Kidney (tissue), 22 donors: ENCODE measurements at places on chromosomes 1 and 21.

GRCh38 chr1:42484382-42484781 is 21.3 kb downstream of the CCDC30 start:
- DNase-seq: no peak

- DNase-seq: peak; percentile 34
These were observed 40.2 kb upstream of the VWA5B1 start for GRCh38 chr1:20250340-20250989.

DNA sequence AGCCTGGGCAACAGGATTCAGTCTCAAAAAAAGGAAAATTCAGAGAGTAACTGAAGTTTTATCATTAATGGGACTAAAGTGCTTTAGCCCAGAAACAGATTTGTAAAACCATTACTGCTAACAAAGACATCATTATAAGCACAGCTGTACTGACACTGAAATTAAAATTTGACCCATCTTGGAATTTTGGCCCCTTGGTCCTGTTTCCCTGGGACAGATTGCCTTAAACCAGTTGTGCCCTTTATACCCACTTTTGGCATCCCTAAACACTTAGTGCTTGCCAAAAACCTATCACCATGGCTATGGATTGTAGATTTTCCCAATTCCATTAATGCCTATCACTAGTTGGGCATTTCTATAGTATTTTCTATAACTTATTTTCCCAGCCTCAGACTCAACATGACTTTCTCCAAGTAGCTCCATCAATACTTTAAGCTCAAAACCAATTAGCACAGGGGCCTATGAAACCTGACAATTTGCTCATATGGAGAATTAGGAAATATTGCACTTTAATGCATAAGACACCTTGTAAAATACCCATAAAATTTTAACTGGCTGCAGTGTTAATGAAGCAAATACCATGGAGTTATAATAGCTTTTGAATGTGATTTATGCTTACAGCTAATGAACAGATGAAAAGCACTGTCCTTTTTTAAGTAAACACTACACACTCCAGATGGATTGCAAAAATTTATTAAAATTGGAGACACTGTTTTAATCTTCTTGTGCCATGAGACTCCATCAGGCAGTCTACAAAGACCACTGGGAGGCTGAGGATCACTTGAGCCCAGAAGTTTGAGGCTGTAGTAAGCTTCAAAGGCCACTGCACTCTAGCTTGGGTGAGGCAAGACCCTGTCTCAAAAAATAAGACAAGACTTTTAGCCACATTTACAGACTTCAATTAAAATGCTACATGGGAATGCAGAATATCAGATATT is 4.3 kb downstream of the GAS5 start:
- DNase-seq: no peak

GRCh38 chr1:218164930-218165700 is 120.0 kb upstream of the RRP15 start:
- DNase-seq: peak; percentile 57

DNA sequence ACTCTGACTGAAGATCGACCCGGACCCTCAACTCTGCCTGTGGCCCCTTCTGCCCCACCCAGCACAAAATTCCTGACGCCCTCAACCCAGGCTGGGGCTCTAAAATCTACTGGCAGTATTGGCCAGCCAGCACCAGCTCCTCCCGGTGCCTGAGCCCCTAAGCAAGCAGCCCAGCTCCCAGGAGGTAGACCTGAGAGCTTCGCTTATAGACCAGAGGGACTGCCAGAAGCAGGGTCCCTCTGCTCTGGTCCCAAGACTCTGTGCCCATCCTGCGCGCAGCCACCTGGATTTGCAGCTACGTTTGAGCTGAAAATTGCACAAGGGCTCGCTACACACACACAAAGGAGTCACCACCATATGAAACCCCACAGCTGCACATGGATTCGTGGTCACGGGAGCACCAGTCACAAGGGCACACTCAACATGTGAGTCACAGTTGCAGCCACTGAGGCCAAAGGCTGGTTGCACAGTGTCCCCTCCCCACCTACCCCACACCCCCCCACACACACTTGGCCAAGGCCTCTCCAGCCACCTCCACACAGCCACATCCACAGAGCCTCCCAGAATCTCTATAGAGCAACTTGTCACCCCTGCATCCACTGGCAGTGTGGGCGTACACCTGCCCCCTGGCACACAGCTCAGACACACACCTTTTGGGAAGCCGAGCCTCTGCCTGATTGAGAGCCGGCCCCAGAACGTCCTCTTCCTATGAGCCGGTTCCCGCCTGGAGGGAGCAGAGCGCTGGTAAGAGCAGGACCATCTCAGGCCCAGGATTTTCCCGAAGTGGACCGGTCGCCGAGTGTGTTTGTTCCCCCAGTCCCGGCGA is 1.1 kb upstream of the DMBX1 start:
- peak; percentile 46 for DNase-seq

GRCh38 chr1:19696820-19697219 is 32.1 kb downstream of the HTR6 start:
- DNase-seq: no peak

GRCh38 chr1:54046671-54047383 is 6.2 kb downstream of the TMEM59 start:
- DNase-seq: no peak

GRCh38 chr1:175171036-175171913 is 21.3 kb downstream of the KIAA0040 start:
- DNase-seq: no peak

GRCh38 chr1:39574646-39575045 is 1.9 kb downstream of the PABPC4 start:
- DNase-seq: no peak

- no peak for DNase-seq
These were observed 8.0 kb upstream of the FAM20B start for GRCh38 chr1:179017383-179018326.

- DNase-seq: no peak
These were observed 41.1 kb downstream of the PROX1 start for GRCh38 chr1:214028649-214029406.

DNA sequence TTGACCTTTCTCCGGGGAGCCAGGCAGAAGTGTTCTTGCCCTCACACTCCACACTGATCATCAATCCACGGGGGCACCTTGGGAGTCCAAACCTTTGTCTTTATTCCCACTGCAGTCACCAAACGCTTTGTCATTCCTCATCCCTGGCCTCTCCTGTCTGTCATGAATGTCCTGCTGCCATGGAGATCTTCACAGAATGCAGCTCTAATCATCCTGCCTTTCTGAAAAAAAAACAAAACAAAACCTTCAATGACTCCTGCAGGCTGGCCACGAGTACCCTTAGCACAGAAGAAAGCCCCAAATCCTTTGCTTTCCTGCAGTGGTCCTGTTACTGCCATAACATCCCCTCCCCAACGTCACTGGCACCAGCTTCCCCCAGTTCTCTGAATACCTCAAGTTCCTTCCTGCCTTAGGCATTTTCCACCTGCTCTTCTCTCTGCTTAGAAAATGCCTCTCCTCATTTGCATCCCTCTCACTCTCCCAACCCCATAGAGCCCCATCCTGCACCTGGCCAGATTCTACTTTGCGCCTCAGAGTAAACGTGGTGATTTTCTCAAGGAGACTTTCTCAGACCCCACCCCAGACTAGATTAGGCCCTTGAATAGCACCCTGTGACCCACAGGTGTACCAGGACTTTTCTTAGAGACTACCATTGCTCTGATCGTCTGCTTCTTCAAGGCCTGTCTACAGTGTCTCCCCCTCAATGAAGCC is 131.2 kb downstream of the AK5 start:
- no peak for DNase-seq

DNA sequence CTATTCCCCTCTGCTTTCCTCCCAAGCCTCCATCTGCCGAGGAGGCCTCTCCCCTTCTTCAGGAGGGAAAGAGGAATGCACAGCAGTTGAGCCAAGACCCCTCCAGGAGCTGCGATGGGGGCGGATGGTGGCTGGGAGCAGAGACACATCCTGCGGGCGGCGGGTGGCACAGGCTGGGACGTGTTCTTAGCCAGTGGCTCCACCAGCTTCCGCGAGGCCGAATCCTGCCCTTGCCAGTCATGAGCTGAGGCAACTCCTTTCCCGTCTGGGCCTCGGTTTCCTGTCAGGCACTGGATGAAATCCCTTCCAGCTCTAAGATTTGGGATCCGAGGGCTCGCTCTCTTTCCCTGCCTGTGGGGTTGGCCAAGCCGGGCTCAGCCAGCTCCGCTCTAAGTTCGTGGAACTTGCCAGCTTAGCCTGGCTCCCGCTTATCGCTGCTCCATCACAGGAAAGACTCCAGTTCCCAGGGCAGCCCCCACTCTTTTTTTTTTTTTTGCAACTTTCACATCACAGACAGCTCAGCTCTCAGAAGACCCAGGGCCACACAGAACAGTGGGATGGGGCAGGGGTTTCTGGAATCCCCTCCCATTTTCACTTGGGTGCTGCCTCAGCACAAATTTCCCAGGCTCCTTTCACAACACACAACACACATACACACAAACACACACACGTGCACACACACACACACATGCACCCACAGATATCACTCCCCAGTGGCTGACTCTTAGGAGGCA is 506 bp downstream of the MYOM3 start:
- no peak for DNase-seq

- peak; percentile 9 for DNase-seq
These were observed 28.3 kb downstream of the NUP133 start for GRCh38 chr1:229479660-229480399.

DNA sequence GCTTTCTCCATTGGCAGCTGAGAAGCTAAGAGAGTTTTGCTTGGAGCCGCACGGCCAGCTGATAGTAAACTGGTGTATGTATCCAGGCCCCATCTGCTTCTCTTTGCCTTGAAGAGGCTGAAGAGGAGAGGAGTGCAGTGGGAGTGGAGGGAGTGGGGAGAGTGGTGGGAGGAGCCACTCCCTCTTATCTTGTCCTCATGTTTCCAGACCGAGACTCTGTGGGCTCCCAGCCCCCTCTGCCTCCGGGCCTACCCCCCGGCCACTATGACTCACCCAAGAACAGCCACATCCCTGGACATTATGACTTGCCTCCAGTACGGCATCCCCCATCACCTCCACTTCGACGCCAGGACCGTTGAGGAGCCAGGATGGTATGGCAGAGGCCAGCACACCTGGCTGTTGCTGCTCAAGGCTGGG is 6.0 kb upstream of the LRRC71 start:
- DNase-seq: no peak

DNA sequence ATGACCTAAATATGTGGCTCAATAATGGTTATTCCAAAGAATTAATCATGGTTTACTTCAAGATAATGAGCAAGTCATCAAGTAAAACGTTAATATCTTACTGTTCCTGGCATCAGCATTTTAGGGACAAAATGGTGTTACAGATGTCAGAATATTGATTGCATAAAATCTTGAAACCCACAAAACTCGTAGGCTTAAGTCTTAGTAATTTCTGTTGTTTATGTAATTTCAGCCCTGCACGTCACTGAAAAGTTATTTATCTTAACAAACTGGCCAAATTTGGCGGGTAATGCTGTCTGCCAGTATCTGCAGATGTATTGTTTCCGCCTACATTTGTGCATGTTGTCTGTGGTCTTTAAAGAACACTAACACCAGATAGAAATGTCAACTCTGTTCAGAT is 25.8 kb downstream of the CDC7 start:
- DNase-seq: no peak

DNA sequence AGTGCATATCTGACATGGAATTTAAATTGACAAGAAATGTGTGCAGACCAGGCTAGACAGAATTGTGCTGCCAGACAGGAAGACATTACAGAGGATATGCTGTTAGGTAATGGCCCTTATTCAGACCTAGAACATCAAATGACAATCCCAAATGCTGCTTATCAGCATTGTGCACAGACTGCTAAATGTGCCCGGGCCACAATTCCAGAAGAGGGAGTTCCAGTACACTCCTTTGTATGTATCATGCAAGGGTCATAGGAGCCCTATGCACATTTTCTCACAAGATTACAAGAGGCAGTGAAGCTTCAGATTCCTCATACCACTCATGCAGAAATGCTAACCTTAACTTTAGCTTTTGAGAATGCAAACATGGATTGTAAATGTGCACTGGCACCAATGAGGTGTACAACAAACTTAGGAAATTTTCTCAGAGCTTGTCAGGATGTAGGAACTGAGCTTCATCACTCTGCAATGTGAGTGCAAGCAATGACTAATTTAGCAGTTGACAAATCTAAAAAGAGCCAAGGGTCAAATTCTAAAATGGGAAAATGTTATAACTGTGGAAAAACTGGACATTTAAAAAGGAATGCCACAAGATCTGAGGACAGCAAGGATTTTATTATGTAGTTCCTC is 273.5 kb downstream of the COL11A1 start:
- DNase-seq: no peak

- DNase-seq: peak; percentile 72
These were observed 4.9 kb downstream of the SFT2D2 start for GRCh38 chr1:168230709-168231108.

DNA sequence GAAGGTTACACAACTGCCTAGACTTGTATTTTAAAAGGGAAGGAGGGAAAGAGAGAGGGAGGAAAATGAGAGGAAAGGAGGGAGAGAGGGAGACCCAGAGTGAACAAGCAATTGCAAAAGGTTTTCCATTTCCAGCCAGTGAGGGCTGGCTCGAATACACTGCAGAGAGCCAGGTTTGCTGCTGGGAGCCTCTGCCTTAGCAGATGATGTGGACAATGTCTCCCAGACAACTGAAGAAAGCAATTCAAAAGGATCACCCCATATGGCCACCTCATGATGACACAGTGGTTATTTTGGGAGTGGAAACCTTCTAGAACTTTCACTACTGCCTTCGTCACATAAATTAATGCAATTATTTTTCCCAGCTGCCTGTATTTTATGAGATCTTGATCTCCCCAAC is 86.4 kb downstream of the BCAR3 start:
- DNase-seq: no peak

DNA sequence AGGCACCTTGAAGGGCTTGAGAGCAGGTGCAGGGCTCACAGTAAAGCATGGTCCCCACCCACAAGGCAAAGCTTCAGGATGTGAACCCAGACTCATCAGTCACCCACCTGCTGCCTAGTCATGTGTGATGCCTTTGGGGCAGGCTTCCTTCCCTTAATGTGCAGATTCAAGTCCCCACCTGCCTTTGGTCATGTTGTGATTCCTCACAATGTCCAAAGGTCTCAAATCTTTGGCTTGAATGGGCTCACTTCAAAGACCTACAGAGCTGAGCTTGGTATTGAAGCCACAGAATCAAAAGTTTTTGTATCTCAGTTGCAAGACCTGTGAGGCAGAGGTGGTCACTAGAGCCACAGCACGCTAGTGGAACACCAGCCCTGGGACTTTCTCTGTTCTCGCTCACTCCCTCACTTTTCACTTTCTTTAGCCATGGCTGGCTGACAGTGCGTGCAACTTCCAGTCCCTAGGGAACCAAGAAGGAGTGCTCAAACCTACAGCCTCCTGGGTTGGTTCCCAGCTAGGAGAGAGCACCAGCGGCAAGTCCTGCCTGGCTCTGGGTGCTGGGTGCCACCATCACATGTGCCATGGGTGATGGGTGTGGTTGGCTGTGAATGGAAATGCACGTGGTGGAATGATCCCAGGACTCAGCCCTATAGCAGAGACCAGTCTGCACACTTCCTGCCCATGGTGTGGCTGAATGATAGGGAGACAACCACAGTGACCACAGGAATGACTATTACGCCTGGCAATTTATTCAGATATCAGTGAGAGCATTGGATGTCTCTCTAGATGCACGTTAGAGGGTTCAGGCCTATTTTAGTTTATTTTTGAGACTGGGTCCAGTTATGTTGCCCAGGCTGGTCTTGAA is 26.4 kb upstream of the CLIC6 start:
- DNase-seq: no peak
